ENCODE measurements at places on chromosomes 12 and 14.

GRCh38 chr14:65069874-65070413, 32.4 kb downstream of the MAX start:
- DNase-seq = no peak

DNA sequence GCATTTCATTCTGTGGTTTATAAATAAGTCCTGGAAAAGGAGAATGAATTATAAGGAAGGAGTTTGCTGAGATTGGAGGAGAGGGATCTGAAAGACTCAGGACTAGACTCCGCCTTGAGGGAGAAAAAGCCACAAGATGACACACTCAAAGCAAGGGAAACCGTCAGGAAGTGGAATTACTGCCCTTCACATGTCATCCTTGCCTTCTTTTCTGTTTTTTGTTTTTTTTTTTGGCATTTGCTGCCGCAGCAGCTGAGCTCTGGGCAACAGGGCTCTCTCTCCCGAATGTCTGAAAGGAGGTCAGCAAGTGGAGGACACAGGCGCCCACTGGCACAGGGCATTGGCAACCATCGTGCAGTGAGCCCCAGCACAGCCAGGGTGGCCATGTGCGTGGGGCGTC, 344.9 kb downstream of the DPF3 start:
- no peak for DNase-seq

DNA sequence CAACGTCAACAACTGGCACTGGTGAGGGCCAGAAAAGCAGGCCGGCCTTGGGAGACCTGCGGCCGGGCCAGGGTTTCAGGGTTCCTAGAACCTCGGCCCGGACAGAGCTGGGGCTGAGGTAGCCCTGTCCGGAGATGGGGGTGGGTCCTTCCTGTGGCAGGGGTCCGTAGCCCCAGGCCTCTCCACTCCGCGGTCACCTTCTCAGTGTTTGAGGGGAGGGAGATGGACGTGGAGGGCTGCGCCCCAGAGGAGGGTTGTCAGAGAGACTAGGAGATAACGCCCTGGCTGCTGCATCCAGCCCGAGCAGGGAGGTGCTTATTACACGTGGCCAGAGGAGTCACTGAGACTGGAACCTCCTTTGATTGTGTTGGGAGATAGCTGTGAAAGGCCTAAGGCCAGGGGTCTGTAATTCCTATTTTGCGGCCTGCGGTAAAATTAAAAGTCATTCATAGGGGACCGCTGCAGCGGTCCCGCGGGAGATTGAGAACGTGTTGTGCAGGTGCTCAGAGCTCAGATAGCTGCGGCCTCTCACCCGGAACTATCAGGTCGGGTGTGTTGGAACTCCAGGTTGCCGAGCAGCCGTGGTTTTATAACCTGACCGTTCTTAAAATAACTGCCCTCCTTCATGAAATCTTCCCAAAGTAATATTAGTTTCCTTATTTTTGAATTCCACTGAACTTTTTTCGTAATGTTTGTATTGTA, 507 bp downstream of the AHSA1 start:
- no peak for DNase-seq

DNA sequence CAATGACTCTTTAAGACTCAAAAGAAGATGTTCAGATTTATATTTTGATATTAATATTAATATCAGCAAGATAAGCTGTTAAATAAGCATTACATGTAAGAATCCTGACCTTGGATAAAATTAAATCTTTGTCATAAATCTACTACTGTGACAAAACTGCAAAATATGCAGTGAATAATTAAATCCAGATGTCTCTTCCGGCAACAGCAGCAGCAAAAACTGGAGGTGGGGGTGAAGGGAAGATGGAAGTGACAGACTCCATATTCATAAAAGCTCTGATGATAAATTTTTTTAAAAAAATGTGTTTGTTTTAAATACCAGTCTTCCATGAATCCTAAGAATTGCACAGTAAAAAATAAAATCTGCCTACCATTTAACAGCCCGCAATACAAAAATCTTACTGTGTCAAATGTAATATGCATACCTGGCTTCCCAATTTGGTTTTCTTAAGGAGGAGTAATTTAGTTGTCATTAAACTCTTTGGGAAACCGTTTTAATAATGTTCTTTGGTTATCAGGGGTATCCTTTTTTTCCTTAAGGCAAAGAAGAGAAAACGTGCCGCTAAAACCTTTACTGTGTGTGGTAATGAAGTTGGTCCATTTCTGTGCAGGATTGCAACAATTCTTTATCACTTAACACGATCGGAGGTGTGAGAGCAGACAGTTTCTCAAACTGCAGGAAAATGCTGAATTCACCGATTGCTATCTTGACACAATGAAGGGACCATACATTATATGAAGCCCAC, 478.2 kb downstream of the DIO2 start:
- no peak for DNase-seq

GRCh38 chr12:103814436-103814835, 26.6 kb downstream of the NT5DC3 start:
- DNase-seq = no peak

- DNase-seq = no peak
Measured at GRCh38 chr14:99391671-99392070, 89.0 kb downstream of the SETD3 start.

- no peak for DNase-seq
Measured at GRCh38 chr12:64675795-64676194, 65.5 kb downstream of the RASSF3 start.

GRCh38 chr12:34333337-34333736, 311.0 kb downstream of the ALG10 start:
- DNase-seq = no peak

- no peak for DNase-seq
Measured at GRCh38 chr14:31261859-31262731, 54.5 kb upstream of the HECTD1 start.

DNA sequence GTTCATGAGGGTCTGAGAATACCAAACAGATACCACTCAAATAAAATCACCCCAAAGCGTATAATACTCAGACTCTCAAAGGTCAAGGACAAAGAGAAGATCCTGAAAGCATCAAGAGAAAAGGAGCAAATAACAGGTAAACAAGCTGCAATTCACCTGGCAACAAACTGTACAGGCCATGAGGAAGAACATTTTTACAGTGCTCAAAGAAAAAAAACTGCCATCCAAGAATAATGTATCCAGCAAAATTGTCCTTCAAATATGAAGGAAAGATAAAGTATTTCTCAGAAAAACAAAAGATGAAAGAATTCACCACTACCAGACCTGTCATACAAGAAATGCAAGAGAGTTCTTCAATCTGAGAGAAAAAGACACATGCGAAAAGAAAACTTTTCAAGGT, 206.4 kb downstream of the PTPRO start:
- no peak for DNase-seq

DNA sequence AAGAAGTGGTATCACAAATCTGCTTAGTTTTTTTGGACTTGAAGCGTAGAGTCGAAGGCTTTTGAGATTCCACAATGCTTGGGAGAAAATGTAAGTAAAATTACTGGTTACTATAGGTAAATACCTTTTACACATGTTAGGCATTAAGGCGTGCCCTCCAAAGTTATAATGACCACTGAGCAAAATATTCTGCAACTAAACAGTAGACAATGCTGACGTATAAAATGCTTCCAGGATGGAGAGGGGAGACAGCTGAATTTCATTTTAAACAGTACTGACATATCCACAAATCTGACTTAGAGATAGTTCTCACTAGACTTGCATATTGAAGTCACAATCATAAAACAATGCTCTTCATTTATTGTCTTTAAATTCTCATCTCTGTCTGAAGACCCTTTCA, 144.5 kb upstream of the DCN start:
- no peak for DNase-seq

GRCh38 chr14:87989221-87989955, 3.6 kb downstream of the GALC start:
- no peak for DNase-seq

DNA sequence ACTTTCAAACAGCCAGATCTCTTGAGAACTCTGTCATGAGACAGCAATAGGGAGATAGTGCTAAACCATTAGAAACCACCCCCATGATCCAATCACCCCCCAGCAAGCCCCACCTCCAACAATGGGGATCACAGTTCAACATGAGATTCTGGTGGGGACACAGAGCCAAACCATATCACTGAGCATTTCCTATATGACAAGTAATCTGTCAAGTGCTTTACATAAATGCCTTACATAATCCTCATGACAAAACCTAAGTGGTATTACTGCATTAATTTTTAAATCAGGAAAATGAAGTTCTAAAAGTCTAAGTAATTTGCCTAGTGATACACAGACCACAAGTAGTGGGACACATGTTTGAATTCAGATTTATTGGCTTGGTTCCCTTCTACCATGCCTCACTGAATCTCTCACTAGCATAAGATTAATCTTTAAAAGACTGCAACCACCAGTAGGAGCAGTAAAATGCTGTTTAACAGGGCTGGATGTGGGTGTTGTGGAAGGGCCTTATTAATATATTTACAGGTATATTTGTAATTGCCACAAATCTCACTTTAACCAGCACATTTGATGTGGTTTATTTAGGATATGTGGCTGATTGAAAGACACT, 323.1 kb upstream of the FBXO33 start:
- no peak for DNase-seq

- no peak for DNase-seq
Measured at GRCh38 chr12:57765003-57765697, 1.7 kb downstream of the CYP27B1 start.

Data from stimulated activated CD8-positive, alpha-beta memory T cell treated with anti-CD3 and anti-CD28 coated beads, Interleukin-4, amount 100 ng/mL, for 1 hour (primary cell).